ENCODE measurements at places on chromosomes 7 and 10.

DNA sequence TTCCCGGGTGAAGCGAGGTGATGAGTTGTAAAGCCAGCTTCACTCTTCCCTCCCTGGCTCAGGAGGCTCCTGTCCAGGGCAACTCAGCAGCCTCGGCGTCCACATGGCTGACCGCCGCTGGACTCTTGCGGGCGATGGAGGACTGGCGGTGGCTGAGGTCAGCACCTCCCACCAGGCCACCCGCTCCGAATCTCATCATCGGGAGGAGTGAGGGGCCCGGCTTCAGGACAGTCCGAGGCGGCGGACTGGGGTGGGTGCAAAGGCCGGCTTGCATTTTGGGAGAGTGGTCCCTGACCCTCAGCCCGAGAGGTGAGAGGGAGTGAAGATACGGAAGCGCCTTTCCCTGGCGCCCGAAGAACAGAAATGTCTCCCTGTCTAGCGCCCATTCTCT lies 759 bp downstream of the DNAJB12 start:
- no peak for DNase-seq

GRCh38 chr10:88497913-88498312 lies 85.2 kb downstream of the RNLS start:
- no peak for DNase-seq

DNA sequence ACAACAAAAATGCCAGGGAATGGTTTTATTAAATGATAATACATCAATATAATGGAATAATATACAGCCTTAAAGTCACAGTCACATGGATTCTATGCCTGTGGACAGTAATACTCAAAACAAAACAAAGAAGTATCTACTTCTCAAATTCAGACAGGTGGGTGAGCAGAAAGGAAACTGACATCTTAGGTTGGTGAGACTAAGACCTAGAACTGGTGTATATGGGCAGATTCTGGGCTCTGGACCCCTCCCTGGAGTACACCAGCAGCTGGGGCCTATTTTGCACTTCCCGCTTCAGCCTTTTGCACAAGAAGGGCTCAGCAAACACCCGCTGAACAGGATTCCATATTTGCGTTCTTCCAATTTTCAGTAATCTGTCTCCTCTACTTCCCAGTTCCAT lies 5.4 kb upstream of the FIS1 start:
- no peak for DNase-seq

DNA sequence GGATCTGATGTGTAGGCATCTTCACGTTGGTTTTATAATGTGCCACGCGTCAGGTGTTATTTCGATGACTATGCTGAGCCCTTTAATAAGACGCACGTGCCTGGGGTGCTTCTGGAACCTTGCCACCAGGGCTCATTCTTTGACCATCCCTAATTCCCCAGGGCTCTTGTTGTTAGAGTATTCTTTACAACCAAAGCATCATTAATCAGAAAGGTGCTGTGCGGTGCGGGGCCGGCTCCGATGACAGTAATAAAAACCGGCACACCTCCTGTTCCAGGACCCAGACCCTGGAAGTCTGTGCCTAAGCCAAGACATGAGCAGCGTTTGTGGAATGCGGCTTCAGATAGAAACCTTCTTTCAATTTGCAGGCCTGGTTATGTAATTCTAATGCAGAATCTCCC lies 58.4 kb downstream of the MGMT start:
- no peak for DNase-seq

DNA sequence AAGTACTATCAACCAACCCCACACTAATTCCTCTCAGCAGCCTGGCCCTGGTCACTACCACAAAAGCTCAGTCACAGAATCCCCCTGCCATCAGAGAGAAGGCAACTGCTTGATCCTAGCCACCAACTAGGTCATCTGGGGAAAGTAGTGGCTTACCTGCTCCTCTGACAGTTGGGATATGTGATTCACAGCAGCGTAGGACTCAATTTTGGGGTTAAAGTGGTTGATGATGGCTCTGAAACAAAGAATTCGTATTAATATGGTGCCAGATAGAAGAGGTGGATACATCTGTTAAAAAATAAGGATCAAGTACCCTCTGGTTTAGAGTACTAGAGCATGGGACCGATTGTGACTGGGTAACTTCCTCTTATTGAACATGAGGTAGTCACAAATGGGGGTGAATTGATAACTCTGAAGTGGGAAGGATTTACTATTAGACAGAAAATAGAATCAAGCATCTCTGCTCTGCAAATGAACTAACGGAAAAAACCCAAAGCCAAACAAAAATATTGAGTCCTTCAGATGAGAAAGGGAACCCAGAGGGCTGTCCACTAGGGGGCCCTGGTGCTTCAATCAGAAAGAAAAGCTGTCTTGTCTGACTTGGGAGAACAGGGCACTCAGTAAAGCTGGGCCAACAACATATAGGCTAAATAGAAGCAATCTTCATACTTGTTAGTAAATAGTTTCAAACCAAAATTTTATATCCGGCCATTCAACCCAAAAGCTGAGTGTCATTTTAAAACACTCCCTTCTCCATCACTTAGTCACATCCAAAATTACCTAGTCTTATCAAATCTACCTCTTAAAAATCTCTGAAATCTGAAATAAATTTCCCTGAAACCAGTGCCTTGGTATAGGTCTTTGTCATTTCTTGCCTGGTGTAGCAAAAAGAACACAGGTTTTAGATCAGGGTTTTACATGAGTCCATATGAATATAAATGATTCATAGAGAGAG lies 45.9 kb upstream of the KCNIP2 start:
- peak; percentile 50 for DNase-seq

GRCh38 chr10:32332299-32332750 lies 14.6 kb downstream of the EPC1 start:
- DNase-seq = peak; percentile 70

- DNase-seq = no peak
These were observed 184.1 kb downstream of the ABCA13 start for GRCh38 chr7:48355346-48355745.

DNA sequence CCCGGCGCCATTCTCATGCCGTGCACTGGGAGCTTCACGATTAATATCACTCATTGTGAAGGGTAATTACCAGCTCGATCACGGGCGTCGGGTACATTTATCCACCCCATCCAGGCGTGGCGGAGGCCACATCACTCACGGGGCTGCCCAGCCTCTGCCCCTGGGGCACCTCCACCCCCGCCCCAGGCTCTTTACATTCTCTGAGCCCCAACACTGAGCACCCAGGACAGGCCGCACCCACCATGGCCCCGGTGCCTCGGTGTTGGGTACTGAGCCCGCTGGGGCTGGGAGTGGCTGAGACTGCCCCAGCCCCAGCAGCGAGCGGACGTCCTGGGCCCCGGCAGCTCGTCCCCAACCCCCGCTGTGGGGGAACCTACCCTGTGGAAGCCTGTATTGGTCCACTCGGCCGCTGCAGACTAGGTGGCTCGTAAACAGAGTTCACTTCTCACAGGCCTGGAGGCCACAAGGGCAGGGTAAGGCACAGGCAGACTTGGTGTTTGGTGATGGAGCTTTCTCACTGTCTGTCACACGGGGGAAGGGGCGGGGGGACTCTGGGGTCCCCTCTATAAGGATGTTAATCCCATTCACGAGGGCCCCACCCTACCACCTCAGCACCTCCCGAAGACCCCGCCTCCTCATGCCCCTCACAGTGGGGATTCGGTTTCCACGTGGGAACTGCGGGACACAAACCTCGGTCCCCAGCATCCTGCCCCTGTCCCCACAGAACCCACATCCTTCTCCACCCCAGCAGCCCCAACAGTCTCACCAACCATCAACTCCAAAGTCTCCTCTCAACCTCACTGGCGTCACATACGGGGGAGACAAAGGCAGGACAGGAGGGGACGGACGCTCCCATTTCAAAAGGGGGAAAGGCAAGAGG lies 184.1 kb downstream of the ELFN1 start:
- DNase-seq = no peak

DNA sequence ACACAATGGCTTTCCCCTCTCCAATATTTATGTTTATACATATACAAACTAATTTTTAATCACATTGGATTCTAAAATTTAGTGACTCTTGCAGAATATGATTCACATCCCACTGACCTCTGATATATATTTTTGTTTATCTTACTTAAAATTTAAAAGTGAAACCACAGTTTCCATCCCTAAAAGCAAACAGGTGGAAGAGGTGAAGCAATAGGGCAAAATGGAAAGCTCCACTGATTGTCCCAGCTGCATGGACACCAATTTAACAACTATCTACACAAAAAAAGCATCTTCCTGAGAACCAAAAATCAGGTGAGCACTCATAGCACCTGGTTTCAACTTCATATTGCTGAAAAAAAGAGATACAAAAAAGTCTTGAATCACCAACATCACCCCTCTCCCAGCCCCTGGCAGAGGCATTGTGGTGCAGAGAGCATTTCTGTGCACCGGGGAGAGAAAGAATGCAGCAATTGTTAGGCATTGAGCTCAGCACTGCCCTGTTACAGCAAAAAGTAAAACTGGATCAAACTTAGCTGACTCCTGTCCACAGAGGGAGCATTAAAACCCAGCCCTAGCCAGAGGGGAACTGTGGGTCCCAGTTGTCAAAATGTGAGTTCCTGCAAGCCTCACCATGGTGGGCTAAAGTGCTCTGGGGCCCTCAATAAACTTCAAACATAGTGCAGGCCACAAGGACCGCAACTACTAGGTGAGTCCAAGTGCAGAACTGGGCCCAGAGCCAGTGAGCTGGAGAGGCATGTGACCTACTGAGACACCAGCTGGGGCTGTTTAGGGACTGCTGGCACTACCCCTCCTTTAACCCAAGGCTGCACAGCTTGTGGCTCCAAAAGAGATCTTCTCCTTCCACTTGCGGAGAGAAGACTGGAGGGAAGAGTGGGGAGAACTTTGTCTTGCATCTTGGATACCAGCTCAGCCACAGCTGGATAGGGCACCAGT lies 92.1 kb downstream of the SIRT1 start:
- DNase-seq = no peak

DNA sequence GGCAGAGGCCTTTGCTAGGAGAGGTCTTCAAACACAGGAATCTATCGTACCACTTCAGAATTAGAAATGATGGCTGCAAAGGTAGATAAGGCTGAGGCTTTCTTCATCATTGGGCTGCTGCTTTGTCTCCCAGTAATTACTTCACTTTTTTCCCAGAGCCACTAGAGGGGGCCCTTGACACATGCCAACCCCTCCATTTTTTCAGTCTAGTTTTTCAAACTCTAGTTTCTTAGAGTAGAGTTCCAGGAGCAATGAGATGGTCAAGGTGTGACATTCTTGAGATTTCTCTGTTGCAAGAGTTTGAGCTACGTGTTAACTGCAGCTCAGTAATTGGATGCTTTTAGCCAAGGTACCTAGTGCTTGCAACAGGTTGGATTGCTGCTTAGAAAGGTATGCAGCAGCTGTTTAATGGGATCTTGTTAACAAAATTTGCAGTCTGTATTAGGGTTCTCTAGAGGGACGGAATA lies 33.8 kb upstream of the RBM20 start:
- DNase-seq = peak; percentile 60

GRCh38 chr10:129756912-129757901 lies 206.9 kb downstream of the EBF3 start:
- DNase-seq = no peak

- DNase-seq = no peak
These were observed at the start of gene OR2A5 for GRCh38 chr7:144048648-144049047. TSS of gene OR2A5 (plus strand) at chr7:144048948. CDS start at chr7:144050402, 1,454 bp downstream.

GRCh38 chr10:116705498-116705897 lies 36.9 kb downstream of the HSPA12A start:
- no peak for DNase-seq

GRCh38 chr7:69651101-69651590 lies 52.9 kb downstream of the AUTS2 start:
- DNase-seq = no peak

- no peak for DNase-seq
These were observed 1084.2 kb downstream of the KCNMA1 start for GRCh38 chr10:76553263-76554032.

DNA sequence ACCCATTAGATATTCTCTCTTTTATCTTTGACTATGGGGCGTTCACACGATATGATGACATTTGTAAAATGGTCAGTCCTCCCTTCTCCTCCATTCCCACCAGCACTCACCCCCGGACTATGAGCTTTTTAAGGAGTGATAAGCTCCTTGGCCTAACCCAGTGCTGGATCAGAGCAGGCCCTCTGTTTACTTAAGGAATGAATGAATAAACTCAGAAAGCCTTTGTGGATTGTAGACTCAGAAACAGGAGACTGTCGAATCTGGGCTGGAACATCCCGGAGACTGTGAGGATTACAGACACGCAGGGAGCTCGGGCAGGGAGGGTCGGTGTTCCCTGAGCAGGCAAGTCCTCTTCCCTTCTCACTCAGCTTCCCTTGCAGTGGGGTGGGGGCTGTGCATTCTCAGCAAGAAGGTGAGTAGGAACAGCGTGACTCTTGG lies 6.8 kb upstream of the ZCCHC24 start:
- DNase-seq = no peak

DNA sequence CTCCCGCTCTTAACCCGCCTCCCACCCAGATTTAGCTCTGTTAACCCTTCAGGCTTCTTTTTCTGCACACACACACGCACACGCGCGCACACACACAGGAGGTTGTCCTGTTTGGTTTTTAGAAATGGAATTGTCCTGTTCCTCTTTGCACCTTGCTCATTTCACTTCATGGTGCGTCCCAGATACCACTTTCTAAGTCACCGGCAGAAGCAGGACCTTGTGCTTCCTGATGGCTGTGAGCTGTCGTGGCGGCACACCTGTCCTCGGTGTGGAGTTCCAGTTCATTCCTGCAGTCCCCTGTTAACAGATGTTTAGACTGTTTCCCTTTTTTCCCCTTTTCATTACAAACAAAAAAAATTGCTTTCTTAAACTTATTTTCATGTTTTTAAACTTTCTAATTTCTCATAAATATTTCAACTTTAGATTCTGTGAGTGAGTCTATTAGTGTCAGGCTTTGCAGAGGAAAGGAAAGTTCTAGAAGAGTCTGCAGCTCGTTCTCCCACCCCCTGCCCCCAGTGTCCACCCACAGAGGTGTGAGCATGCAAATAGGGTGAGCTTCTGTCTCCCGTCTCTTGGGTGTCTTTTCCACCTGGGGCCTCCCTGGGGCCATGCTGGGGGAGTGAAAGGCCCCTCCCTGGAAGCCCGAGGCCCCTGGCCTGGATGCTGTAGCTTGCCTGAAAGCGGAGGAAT lies 85.5 kb downstream of the LHPP start:
- DNase-seq = no peak

DNA sequence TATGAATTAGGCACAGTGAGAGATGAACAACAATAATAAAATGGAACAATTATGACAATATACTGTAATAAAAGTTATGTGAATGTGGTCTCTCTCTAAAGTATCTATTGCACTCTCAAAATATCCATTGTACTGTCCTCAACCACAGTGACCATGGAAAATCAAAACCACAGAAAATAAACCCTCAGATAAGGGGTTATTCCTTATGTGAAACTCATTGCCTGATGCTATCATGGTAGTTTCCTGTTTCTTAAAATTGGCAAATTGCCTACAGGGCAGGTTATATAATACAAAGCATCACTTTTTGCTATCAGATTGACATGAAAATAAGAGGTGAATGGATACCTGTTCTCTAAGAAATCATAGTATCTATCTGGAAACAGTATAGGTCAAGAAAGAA lies 3.8 kb downstream of the MCM10 start:
- no peak for DNase-seq

DNA sequence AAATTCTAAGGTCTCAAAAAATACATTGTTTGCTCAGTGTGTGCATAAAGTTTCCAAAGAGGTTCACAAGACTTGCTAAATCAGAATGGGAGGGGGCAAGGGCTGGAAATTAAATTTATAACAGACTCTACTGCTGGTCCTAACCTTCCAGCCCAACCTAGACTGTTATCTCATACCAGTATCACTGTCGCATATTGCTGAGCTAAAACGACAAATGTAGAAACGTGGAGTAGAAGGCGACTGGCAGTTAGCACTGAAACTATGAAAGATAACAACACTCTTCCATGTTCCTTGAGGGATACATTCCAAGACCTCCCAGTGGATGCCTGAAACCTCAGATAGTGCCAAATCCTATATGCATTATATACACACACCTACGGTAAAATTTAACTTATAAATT lies 514.3 kb downstream of the KCNMA1 start:
- DNase-seq = no peak

Data from CD4-positive, alpha-beta T cell treated with Interleukin-6 at 100 ng/mL for 8 hours (primary cell).